ENCODE measurements at places on chromosomes 11 and 22. TPM values are rescaled to one million over a fixed set of nuclear protein-coding genes. Genes with fewer than 3 reads are reported as not detected.

GRCh38 chr11:76987203-76987602 is 47.0 kb upstream of the B3GNT6 start:
- H3K27me3 ChIP-seq = no peaks in the 10 kb centered on the region
- no peak for DNase-seq

DNA sequence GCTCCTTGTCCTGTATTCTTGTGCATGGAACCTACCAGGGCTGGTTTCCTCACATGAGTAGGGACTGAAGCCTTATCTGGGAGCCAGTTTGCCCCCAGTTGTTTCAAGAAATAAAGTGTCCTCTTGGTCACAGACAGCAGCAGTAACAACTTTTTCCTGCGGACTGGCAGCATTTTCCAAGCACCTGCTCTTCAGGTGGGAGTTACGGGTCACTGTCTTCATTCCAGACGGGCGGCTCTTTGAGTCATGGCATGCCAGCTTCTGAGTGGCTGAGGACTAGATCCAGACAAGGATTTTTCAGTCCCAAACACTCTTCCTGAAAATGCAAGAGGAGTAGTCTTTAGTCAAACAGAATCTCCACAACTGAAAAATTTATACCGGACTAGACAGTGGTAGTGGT is 2.7 kb upstream of the CD44 start:
- H3K27me3 ChIP-seq = no peaks in the 10 kb centered on the region
- no peak overlapping the region for H3K4me3 ChIP-seq
- no peak for DNase-seq
- no peaks in the 10 kb centered on the region for H3K36me3 ChIP-seq
- H3K27ac ChIP-seq = no peak overlapping the region

DNA sequence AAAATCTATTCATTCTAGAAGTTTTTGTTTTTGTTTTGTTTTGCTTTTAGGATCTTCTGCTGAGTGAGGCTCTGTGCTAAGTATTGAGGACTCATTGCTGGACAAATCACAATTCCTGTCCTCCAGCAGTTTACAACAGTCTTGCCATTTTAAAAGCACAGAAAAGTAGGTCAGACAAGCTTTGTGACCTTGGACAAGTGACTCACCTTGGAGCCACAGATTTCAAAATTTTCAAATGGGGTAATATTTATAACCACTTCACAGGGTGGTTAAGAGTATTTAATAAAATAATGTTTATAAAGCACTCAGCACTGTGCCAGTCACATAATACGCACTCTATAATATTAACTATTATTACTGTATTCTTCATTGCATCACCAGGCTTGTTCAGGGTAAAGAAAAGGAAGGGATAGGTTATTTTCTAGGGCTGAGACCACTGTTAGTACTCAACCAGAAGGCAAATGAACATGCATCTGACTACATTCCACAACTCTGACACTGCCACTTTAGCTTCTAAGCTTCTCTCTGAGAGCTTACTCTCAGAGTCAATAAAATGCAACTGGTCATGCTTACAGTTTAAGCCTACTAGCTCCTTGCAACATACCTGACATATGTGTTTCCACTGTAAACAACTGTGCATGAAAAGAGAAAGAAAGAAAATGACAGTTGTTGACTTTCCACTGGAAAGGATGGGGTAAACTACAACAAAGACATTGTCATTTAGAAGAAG is 63.2 kb upstream of the FIBIN start:
- H3K27me3 ChIP-seq = no peaks in the 10 kb centered on the region
- no peak overlapping the region for H3K4me3 ChIP-seq
- no peaks in the 10 kb centered on the region for H3K36me3 ChIP-seq
- peak overlapping the region; percentile 20 for H3K27ac ChIP-seq
- peaks cover 25% of the 10 kb centered on the region for H3K4me1 ChIP-seq

KRTAP5-10 gene
- total RNA-seq = not detected

MRGPRX3 gene
- not detected for total RNA-seq

Data from esophagus muscularis mucosa (tissue), 4 donors.